T-helper 2 cell treated with Interferon-gamma antibody and Interleukin-4, amounts not matched to agents 100 ng/mL and 5 ng/mL, for 36 hours (primary cell): ENCODE measurements at places on chromosomes 16 and 17. TPM values are rescaled to one million over a fixed set of nuclear protein-coding genes. Genes with fewer than 3 reads are reported as not detected.

Gene CD300LG
- not detected in 2 replicates for total RNA-seq

Gene DNAI2
- total RNA-seq = 0.36 and 0.50 TPM in 2 replicates

Gene TEKT1
- total RNA-seq = not detected in 2 replicates

Gene NFATC3
- 203 and 205 TPM in 2 replicates for total RNA-seq

Gene CD7
- 184 and 198 TPM in 2 replicates for total RNA-seq

Gene C16orf92
- total RNA-seq = not detected in 2 replicates

Gene PYDC1
- not detected in 2 replicates for total RNA-seq

Gene ATAD5
- 28.0 and 29.0 TPM in 2 replicates for total RNA-seq

Gene TBC1D3L
- total RNA-seq = 19.1 and 21.4 TPM in 2 replicates

Gene ACE
- 1.5 and 1.6 TPM in 2 replicates for total RNA-seq

Gene MATCAP1
- 50.4 and 57.4 TPM in 2 replicates for total RNA-seq

Gene KRT31
- not detected in 2 replicates for total RNA-seq

Gene CIITA
- 34.4 and 36.0 TPM in 2 replicates for total RNA-seq

Gene KRT13
- not detected in 2 replicates for total RNA-seq

Gene PYY
- not detected in 2 replicates for total RNA-seq

Gene THRA
- total RNA-seq = 4.5 and 4.6 TPM in 2 replicates

Gene FNDC8
- total RNA-seq = not detected in 2 replicates

Gene FOXF1
- total RNA-seq = not detected in 2 replicates

Gene PRCD
- total RNA-seq = not detected in 2 replicates

Gene PIK3R5
- total RNA-seq = 56.2 and 58.8 TPM in 2 replicates

Gene OR1A2
- not detected in 2 replicates for total RNA-seq

Gene MT1H
- 1.7 and 4.8 TPM in 2 replicates for total RNA-seq

Gene ERN2
- total RNA-seq = not detected in 2 replicates

Gene MT1E
- 169 and 187 TPM in 2 replicates for total RNA-seq

Gene CXCL16
- 0.75 and 0.80 TPM in 2 replicates for total RNA-seq

Gene GPRC5B
- total RNA-seq = not detected in 2 replicates

Gene ASGR1
- total RNA-seq = 0.91 and 1.8 TPM in 2 replicates

Gene CLEC18A
- 0.82 and 0.89 TPM in 2 replicates for total RNA-seq

Gene NTN1
- total RNA-seq = 0.07 and 0.09 TPM in 2 replicates

Gene RPRML
- not detected in 2 replicates for total RNA-seq

Gene ALOX12
- total RNA-seq = not detected in 2 replicates
